ENCODE measurements at places on chromosomes 13 and 19. TPM values are rescaled to one million over a fixed set of nuclear protein-coding genes. Genes with fewer than 3 reads are reported as not detected.

Gene HRC
- total RNA-seq: not detected

Gene KLK14
- total RNA-seq: 0.26 TPM

Gene CYP2F1
- not detected for total RNA-seq

Gene GFY
- not detected for total RNA-seq

Gene RNF225
- total RNA-seq: 0.78 TPM

Gene SLC10A2
- not detected for total RNA-seq

Gene IRGC
- total RNA-seq: not detected

Gene URAD
- total RNA-seq: not detected

Gene WDR88
- not detected for total RNA-seq

Gene MEDAG
- total RNA-seq: not detected

Gene C13orf42
- total RNA-seq: not detected

Gene TMEM59L
- total RNA-seq: not detected

Gene PCDH8
- not detected for total RNA-seq

Gene RNF113B
- not detected for total RNA-seq

Gene IGFL3
- total RNA-seq: not detected

Gene SLC25A41
- total RNA-seq: 0.28 TPM

Gene ZNF221
- 1.8 TPM for total RNA-seq

Gene ATP4A
- not detected for total RNA-seq

Gene NCAN
- not detected for total RNA-seq

Gene ARL11
- total RNA-seq: 0.38 TPM

Gene ZNF625
- 3.8 TPM for total RNA-seq

Gene SOX21
- not detected for total RNA-seq

Data from CD8-positive, alpha-beta memory T cell (primary cell).